ENCODE measurements at places on chromosomes 13 and 19.

GRCh38 chr13:53622456-53622855, 593.8 kb downstream of the OLFM4 start:
- no peak for DNase-seq

- DNase-seq: no peak
Measured at GRCh38 chr19:41796362-41796761, at the start of gene CEACAM3. Gene CEACAM3 (plus strand): TSS chr19:41796587. CDS start chr19:41796678, 91 bp downstream.

- DNase-seq: no peak
Measured at GRCh38 chr13:80508031-80508430, 167.1 kb upstream of the SPRY2 start.

DNA sequence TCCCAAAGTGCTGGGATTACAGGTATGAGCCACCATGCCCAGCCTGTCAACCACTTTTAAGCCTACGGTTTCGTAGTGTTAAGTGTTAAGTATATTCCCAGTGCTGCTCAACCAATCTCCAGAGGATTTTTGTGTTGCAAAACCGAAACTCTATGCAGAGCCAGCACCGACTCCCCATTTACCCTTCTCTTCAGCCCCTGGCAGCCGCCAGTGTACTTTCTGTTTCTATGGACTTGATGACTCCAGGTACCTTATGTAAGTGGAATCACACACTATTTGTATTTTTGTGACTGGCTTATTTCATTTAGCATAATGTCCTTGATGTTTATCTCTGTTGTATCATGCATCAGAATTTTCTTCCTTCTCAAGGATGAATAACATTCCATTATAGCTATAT, 1.1 kb downstream of the SULT2A1 start:
- no peak for DNase-seq

DNA sequence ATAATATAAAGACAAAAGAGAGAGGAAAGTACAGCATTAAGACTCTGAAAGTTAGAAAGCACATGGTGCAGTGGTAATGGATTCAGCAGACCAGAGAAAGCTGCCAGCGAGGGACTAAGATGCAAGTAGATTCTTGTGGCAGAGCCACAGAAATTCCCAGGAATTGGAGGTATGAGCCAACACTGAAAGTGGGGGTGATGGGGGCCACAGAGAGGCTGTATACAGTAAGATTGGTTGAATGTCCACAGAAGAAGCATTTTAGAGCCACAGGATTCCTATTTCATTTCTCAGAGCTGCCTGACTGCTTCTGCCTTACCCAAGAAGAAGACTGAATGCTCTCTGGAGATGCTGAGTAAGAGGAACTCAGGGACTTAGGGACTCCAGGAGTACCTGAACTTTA, 295.0 kb downstream of the LMO7 start:
- no peak for DNase-seq

DNA sequence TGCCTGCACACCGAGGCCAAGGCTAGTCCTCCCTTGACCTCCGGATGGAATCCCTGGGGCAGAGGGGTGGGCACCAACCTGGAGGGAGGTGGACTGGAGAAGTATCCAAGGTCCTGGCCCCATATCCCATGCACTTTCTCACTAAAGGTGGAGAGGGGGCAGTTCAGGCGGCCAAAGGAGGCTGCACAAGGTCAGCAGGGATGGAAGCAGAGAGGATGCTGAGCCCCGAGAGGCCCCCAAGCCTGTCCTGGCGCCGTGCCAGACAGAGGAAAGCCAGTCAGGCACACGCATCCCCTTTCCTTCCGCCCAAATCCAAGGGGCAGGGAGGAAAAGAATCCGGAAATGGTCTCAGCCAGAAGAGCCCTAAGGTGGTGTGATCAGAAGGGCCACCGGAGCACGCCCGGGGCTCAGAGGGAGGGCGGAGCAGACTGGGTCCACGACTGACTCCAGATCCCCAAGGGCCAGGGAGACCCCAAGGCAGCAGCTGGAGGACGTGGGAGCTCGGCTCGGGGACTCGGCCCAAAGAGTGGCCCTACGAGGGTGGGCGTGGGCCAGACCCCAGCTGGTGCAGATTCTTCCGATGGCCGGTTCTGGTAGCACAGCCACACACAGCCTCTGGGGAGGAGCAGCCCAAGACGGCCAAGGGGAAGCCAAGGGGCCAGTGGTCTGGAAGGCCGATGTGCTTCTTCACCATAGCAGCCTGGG, 60.0 kb downstream of the MLLT1 start:
- DNase-seq: no peak

- no peak for DNase-seq
Measured at GRCh38 chr19:33132021-33132420, at the start of gene WDR88. Gene WDR88 (plus strand): TSS chr19:33132114. CDS start chr19:33132170, 56 bp downstream.

DNA sequence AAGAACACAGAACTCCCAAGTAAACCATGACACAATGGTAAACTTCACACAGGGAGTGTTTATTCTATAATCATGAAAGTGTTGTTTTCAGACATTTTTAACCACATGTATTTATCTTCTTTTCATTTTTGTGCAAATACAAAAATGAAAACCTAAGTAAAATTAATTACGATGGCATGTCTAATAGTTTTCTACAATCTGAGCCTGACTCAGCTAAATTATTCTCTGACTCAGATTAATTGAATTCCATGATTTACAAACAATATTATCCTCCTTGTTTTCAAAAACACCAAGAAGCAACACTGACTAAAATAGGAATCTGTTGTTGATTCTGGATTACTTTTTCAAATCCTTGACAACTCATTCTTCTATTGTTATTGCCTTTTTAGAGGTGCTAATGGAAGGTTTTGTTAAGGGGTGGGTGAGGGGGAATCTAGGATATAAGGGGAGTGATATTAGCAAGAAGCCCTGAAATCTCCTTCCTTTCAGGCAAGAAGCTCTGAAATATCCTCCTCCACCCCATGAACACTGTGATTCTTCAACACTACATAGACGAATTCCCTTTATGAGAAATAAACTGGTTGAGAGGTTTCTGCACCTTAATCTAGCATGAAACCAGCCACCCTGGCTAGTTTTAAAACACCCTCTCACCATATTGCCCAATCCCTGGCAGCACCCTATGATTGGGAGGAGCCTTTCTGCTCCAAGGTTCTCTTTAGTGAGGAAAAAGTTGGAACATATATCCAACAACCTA, 1057.7 kb upstream of the PCDH20 start:
- no peak for DNase-seq

DNA sequence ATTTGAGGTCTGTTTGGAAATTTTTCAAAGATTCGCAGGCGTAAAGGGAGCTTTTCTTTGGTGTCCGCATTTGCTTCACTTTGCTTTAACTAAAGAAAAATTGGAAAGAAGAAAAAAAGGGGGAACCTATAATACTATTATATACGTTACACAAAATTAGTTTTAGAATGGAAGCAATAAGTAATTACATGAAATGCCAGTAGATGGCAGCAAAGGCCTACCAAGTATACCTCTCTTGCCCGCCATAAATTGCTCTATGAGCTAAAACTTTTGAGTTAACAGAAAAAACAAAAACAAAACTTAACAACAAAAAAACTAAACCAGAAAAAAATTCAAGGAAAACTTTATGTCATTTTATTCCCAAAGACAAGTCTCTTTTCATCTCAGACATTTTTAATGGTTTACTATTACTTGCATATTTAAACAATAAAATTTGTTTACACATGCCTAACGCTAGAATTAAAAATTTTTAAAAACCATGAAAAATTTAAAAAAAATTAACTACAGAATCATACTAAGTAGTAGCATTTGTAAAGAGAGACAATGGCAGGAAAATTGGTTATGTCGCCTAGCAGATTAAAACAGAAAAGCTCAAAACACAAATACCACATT, 271.4 kb downstream of the NALCN start:
- DNase-seq: no peak

- DNase-seq: no peak
Measured at GRCh38 chr13:31631071-31631470, 108.3 kb upstream of the RXFP2 start.

GRCh38 chr19:7393939-7394730, 45.4 kb downstream of the ARHGEF18 start:
- no peak for DNase-seq

DNA sequence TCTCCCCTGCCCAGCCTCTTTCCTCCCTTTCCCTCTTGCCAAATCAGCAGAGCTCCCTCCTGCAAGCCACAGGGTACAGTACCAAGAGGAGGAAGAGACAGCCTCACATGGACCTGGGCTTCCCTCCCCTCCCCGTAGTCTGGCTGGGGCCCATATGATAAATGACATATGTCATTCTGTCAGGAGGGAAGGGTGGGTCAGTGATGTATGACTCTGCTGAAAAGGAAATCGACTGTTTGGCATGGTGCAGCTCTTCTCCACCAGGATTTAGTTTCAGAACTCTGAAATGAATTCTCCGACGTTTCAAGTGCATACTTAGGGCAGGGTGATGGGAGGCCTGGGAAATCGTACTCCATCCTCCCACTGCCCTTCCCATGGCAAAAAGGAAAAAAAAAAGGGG, 9.8 kb downstream of the TSHZ3 start:
- DNase-seq: no peak

GRCh38 chr19:43438291-43439031, 23.8 kb downstream of the TEX101 start:
- DNase-seq: no peak

Measured in anterior cingulate cortex (tissue), 58 donors.